HEK293T (cell line): ENCODE measurements at places on chromosomes 11 and 22.

DNA sequence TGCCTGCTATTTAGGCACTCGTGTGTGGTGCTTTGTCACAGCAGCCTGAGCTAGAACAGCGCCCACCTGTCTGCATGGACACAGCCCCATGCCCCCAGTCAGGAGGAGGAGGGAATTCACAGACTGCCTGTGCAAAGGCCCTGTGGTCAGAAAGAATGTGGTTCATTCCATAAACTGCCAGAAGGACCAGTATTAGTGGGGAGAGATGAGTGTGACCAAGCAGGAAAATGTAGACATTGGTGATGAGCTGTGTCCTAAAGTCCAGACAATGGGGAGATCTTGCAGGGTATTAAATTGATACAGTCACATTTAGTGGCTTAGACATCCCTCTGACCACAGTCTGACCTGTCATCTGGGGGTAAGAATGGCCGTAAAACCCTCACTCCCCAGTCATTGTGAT is 83.7 kb upstream of the LINC01488 start:
- DNase-seq = no peak

- DNase-seq = no peak
These were observed 24.4 kb downstream of the TAB1 start for GRCh38 chr22:39423976-39424375.

- DNase-seq = no peak
These were observed 7.2 kb upstream of the OAF start for GRCh38 chr11:120203626-120204025.

DNA sequence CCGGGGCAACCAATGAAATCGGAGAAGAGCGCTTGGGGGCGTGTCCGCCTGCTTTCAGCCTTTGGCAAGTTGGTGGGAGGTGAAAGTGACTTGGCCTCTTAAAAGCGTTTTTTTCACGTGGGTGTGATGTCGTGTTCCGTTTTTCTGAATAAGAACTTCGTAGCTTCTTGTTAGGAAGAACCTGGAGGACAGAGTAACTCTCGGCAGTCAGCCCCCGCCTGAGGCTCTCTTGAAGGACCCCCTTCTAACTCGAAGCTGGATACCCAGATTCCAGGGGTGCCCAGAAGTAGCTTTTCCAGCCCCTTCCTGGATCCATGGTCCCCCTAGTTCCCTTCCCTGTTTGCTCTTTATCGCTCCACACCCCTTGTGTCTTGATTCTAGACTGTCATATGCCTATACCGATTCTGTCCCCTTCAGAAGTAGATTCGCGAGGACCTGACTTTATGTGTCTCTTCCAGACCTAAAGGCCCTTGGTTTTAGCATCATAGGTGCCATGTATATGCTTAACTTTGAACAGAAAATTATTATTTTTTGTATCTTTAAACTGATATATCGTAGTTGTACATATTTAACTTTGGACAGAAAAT is 915 bp upstream of the OSBP start:
- no peak for DNase-seq

- DNase-seq = no peak
These were observed 15.3 kb upstream of the ANKK1 start for GRCh38 chr11:113372309-113372708.
